ENCODE measurements at places on chromosomes 2 and 18.

- DNase-seq, result no peak
These were observed 2.5 kb upstream of the PER2 start for GRCh38 chr2:238290715-238291549.

- no peak for DNase-seq
These were observed 47.4 kb upstream of the EMILIN2 start for GRCh38 chr18:2799369-2799768.

DNA sequence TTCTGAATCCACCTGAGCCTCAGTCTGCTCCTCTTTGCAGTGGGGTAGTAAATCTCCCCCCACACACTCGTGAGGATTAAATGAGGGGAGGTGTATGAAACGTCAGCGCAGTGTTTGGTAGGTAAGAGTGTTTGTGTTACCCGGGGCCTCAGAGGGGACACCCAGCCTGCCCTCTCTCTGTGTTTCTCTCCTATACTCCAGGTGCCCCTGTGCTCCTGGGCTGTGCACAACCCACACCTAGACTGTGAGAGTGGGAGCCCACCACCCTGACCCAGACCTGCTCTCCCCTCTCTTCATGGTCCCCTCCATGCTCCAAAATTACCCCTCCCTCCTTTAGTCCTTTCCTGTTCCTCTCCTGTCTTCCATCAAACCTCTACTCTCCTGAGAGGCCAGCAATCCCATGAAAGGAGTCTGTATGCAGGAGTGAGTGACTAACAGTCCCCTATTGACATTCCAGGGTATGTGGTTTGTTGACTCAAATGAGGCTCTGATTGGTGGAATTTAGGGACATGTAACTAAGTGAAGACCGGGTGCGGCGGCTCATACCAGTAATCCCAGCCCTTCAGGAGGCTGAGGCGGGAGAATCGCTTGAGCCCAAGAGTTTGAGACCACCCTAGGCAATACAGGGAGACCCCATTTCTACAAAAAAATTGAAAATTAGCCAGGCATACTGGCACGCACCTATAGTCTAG lies 10.4 kb downstream of the CIB4 start:
- no peak for DNase-seq

- peak; percentile 28 for DNase-seq
These were observed 7.8 kb upstream of the GIGYF2 start for GRCh38 chr2:232689152-232689910.

GRCh38 chr18:46226461-46226860 lies 122.3 kb downstream of the HAUS1 start:
- no peak for DNase-seq

- peak; percentile 35 for DNase-seq
These were observed 180.8 kb downstream of the TCF4 start for GRCh38 chr18:55407191-55407590.

DNA sequence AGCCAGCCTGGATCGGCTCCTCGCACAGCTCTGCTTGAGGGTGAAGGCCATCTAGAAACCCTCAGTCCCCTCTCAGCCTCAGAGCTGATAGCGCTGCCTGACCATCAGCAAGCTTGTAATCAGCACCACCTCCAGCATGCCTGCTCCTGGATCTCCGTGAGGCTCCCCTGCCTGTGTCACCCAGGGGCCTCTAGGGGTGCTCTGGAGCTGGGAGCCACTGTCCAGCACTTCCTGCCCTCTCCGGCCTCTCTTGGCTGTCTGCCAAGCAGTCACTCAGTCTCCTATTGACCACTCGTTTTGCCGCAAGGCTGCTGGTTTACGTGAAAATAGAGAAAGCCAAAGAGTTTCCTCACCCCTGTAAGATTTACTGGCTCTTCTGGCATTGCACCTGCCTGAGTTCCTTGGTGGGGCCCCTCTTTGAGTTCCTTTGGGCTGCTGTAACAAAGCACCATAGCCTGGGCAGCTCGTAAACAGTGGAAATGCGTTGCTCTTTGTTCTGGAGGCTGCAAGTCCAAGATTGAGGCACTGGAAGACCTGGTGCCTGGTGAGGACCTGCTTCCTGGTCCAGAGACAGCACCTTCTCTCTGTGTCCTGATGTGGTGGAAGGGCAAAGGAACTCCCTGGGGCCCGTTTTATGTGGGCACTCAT lies 17.9 kb downstream of the CAPN10 start:
- peak; percentile 59 for DNase-seq

DNA sequence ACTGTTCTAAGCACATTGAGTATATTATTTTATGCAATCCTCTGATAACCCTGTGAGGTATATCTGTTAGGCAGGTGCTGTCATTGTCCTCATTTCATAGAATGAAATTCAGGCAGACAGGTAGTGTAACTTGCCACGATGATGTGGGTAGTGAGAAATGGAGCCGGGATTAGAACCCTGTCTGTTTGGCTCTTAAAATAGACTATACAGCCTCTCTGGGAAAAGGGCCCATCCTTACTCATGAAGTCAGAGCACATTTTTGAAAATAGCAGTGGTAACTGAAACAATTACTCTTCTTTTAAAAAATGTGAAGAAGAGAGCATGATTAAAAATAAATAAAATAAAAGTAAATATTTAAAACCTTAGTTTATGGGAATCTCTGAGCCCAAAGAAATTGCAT lies 23.0 kb downstream of the FAM171B start:
- no peak for DNase-seq
